ENCODE measurements at places on chromosomes 11 and 22.

DNA sequence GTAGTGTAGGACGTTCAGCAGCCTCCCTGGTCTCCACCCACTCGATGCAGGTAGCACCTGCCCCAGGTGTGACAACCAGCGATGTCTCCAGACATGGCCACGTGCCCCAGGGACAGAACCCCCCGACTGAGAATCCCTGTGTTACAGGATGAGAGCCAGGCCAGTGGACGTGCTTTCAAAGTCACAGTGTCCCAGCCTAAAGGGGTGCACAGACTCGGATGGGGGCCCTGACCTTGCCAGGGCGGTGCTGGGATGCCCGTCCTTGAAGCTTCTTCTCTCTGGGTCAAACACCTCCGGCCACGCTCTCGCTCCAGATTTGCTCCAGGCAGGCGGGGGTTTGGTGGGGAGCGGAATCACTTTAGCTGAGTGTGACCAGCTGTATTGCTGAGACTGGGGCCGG is 23.3 kb upstream of the GAL start:
- DNase-seq: no peak

GRCh38 chr11:3139481-3140290 is 25.4 kb downstream of the OSBPL5 start:
- DNase-seq: no peak

DNA sequence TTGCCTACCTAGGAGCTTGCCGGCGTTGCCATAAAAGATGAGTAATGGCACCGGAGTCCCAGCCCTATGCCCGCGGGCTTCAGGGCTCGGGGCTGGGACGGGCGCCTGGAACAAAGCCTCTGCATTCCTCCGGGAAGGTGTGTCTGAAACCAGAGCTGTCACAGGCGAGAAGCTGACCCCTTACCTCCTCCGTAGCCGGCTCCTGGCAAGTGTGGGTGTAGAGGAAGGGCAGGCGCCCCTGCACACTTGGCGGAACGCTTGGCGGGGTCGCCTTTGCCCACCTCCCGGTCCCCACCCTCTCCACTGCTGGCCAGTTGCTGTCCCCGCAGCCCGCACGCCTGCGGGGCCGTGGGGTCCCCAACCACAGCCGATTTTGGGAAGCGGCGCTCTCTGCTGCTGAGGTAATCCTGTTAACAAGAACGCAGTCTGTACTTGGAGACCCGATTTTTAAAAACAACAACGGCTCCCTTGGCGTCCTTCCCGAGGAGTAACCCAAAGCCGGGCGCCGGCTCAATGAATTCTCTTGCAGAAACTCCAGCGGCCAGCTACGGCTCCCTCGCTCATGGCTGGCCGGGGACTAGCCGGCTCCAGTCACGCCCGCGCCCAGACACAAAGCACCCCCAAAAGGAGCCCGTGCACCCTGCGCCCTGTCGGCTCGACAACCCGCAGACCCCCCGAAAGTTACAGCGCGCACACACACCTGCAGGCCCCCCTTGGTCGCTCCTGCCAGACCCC is 89.2 kb downstream of the PLEKHA7 start:
- peak; percentile 67 for DNase-seq

- DNase-seq: no peak
These were observed 30.3 kb downstream of the VSTM5 start for GRCh38 chr11:93819966-93820695.

- DNase-seq: peak; percentile 3
These were observed 59.2 kb downstream of the SLC35F2 start for GRCh38 chr11:107799218-107799859.

DNA sequence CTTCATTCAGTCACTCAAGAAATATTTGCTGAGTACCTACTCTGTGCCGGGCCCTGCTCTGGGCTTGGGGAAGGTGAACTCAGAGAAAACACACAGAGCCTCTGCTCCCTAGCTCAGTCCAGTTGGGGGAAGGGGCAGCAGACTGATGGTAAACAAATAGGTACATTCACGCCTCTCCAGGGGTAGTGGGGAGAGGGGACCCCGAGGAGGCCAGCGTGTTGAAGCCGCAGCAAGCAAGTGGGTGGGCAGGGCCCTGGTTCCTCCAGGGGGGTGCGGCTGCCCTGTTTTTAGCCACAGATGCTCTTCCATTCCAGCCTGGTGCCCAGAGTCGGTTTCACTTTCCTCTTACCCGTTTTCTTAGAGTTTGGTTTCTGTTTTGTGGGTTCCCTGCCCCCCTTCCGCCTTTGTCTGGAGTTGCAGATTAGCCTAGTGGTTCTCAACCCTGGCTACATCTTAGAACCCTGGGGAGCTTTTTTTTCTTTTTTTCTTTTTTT is 8.7 kb downstream of the DRAP1 start:
- DNase-seq: no peak

DNA sequence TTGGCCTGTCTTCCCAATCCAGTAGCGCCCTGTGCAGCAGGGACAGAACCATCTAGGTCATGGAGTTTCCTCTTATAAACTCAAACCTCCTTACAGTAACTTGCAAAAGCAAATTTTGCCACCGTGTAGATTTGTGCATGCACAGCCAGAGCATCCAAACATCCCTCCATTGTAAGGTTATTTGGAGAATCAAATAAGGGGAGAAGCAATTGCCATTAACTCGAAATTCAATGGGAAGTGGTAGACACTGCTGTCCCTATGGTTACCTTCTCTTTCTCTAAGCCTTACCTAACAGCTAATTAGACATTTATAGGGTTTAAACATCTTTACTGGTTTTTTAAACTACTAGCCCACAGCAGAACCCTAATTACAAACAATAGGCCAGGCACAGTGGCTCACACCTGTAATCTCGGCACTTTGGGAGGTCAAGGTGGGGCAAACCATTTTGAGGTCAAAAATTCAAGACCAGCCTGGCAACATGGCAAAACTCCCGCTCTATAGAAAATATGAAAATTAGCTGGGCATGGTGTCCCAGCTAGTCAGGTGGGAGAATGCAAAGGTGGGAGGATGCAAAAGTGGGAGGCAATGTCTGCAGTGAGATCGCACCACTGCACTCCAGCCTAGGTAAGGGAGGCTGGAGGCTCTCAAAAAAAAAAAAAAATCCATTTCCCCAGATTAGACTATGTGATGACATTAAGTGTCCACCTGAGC is 6.6 kb downstream of the HSPA8 start:
- no peak for DNase-seq
